ENCODE measurements at places on chromosomes 12 and 14.

GRCh38 chr12:48446161-48446776 is 26.1 kb upstream of the ANP32D start:
- DNase-seq, result peak; percentile 2

- DNase-seq, result no peak
These were observed 325 bp downstream of the C12orf60 start for GRCh38 chr12:14803830-14804160.

DNA sequence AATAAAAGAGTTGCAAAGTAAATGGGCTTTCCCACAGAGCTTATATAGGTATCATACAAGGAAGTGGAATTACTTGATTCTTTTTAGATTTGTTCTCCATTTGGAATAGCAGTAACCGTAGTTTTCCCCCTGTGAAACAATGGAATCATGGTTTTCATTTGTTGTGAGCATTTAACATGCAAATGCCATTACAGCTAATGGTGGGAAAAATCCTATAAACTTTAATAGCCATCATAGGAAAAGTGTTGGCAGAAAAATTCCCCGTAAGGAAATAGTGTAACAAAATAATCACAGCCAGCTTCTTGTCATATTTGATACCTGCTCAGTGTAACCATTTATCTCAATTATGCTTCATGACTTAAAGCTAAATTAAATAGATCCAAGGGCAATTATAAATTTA is 95.3 kb downstream of the TPH2 start:
- no peak for DNase-seq

DNA sequence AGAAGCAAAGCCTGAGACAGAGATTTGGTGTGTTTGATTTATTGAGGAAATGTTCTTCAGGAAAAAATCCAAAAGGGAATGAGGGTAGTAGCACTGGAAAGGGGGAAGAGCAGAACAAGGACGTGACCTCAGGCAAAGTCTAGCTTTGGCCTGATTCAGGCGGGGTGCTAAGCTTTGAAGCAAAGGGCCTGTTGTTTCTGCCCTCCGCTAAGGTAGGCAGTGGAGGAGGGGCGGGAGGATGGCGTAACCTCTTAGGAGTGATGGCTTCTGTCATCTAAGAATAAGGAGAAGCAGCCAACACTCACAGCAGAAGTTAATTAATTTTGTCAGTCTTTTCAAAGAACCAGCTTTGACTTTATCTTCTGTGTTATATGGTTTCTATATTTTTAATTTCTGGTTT is 20.4 kb downstream of the ABHD12B start:
- no peak for DNase-seq

DNA sequence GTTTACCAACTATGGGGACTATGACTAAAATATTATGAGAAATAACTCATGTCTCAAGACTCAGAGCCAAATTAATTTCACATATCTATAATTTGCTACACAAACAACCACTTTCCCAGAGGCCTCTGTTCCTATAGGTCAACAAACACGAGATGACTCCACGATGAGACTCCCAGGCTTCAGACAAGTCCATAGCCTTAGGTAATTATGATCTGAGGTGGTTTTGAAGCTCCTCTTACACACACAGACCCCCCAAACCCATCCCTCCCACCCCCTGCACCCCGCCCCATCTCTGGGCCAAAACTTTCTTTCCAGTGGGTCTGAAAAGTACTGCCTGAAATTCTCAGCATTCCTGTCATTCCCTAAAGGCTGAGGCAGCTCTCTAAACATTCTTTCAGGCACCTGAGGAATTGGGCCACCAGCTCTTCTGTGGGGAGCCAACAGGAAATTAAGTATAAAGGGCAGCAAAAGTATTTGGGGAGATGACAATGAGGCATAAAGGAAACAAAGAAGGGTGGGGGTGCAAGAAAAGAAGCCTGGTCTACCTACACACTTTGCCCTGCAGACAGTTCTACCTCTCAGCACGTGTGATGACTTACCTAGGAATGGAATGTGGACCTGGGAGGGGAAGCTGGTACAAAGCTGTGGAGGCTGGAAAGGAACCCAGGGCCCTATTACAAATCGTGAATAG is 143.6 kb downstream of the PAWR start:
- peak; percentile 82 for DNase-seq

- DNase-seq, result peak; percentile 93
These were observed 3.1 kb downstream of the CCND2 start for GRCh38 chr12:4276524-4277204.

DNA sequence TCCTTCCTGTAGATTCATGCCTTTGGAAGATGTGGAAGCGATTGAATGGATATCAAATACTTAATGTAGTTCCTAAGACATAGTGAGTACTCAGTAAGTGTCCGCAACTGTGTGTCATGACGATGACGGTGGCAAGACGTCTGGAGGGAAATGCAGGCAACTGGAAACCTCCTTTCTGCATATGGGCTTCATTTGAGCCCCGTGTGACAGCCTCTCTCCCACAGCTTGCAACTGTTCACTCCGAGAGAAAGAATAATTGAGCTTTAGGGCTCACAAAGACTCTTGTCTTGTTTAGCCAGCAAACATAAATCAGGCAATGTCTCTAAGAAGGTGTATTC is 6.9 kb downstream of the CFAP251 start:
- peak; percentile 73 for DNase-seq

- no peak for DNase-seq
These were observed 155.8 kb upstream of the ATP2B1 start for GRCh38 chr12:89864411-89864810.

DNA sequence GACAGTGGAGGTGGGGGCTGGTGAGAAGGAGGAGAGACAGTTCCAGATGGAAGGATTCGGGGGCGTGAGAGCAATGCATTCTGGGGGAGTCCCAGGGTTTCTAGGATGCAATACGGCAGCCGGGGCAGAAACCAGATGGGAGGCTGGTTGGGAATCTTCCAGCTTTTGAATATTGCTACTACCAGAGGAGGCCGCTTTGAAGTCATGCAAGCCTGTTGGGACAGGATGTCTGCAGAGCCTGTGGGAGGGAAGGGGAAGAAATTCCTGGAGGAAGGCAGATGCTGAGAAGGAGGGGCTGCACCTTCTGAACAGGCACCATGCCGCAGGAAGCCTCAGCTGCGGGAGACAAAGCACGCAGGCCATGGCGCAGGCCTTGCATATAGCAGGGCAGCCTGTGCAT is 105.4 kb downstream of the APAF1 start:
- peak; percentile 20 for DNase-seq

DNA sequence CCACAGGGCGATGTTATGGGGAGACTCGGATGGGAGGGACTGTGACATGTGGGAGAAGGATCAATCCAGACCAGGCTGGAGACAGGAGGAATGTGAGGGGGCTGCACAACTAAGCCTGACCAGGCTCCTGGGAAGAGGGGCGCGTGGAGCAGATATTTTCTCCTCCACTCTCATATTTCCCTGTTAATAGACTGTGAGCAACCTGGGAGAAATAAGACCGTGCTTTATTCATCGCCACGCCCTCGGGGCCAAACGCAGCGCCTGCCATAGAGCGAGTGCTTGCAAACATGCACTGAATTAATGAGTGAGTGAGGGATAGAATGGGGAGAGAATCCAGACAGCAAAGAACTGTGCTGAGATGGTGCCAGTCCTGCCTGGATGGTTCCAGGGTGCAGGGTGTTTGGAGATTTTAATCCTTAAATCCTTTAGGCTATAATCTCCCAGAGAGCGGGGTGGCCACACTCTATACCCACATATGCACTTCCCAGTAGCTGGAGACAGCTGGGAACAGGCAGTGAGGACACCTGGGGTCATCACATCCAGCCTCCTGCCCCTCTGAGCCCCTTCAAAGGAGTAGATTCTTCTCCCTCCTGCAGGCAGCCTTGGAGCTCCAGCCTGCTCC is 13.6 kb upstream of the FAIM2 start:
- no peak for DNase-seq

DNA sequence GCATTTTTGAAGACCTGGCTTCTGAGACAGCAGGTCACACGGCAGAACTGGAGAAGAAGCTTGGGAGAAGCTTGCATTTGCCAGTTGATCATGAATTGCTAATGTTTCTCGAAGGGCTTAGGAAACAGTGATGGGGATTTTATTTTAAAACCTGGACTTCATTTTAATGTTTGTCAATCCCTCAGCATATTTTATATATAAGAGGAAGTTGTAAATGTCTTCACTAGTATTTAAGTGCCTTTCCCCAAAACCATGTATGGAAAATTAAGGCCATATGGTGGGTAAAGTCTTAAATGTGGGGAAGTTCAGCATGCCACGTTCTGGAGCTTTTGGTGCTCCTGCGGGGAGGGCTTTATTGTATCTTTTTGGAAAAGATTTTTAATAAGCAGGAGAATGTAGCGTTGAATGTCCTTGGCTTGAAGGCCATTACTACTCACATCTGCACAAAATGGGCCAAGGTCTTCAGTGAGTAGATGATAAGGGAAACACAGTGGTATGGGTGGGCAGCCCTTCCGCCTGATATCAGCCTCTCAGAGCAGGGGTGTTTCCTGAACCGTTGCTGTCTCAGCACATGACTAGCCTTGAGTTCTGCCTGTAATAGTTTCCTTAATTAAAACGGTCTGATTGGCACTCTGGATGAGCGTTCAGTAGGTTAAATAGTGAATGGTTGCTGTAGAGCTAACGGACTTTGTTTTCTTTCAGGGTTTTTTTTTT is 511.4 kb downstream of the PCNX1 start:
- no peak for DNase-seq

GRCh38 chr12:125287155-125287847 is 222.1 kb downstream of the AACS start:
- DNase-seq, result no peak

GRCh38 chr14:51441001-51441400 is 201.0 kb downstream of the TMX1 start:
- no peak for DNase-seq

DNA sequence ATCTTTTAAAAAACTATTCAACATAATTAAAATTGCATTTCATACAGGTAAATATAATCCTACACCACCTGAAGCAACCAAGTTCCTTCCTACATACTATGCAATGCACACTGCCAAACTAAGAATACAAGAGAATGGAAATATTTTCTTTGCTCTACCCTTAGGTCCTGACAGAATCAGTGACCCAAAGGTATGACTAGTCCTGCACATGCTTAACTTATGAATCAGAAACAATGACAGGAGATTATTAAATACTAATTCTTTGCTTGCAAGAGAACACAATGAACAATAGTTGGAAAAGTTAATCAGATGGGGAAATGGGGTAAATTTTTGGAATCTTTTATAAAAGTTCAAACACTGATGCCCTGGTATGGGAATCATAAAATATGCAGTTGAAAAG is 220.1 kb downstream of the SOX5 start:
- peak; percentile 11 for DNase-seq

- DNase-seq, result no peak
These were observed 2.6 kb downstream of the NKX2-1 start for GRCh38 chr14:36517242-36518030.

DNA sequence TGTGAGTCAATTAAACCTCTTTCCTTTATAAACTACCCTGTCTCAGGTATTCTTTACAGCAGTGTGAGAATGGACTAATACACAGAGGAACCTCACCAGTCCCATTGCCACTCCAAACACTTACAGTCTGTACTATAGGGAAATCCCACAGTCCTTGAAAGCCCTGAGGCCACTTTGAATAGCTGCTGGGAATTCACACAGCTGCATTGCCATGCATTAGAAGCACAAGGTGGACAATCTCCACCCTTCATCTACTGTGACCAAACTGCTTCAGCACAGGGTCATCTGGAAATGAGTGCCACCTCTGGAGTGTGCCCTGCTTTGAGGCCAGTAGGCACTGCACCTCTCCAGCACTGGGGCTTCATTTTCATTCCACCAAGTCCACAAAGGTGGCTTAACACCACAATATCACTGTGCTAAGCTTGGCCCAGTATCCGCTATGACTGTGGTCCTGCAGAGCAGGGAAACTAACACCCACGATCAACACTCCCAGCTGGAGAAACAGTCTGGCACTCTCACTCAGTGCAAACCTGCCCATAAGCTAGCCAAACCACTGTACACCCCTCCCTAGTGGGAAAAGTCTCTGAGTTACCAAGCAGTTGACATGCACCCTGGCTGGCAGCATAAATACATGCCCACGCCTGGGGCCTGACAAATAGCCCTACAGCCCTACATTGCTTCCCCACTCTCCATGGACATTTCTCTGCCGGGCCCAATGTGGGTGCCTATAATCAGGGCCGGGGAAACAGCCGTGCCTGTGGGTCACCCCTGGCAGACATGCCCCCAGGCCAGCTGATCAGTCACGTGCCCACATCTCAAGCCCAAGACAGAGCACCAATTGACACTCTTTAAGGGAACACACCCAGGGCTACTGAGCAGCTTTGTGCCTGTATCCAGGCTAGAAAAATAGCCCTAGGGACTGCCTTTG is 294.3 kb upstream of the MGAT4C start:
- no peak for DNase-seq

DNA sequence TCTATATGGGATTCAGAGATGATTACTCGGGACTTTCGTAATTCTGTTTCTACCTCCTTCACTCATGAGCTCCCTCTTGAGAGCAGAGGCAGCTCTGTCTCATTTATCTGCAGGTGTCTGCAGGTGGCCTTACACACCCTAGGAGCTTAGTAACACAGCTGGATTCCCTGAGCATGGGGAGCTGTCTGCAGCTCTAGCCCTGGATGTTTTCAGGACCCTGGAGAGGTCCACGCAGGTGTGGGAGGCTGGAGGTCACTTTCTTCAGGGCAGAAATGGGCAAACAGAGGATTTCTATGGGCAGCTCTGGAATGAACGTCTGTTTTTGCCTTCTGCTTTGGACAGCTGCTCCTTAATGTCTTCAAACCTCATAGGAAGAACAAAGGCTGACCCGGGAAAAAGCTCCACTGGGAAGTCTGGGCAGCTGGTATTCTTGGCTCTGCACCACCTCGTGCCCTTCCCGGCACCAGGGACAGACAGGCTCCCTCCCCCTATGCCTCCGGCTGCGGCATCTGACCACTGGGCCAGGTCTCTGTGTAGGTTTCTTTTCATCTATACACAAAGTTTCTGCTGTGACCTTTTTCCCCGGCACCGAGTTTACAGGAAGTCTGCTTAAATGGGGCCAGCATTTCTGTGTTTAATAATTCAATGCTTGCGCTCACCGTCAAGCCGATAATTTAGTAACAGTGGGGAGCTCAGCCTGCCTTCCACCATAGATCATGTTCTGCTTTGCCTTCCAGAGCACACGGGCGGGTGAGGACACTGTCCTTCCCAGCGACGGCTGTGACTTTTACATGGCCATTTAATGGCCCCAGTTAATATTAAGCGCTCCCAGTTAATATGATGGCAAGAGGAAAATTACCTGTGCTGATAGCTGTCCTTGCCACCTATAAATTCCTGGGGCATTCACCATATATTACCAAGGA is 320.2 kb upstream of the SFSWAP start:
- no peak for DNase-seq

GRCh38 chr12:124457287-124458219 is 109.9 kb downstream of the NCOR2 start:
- peak; percentile 28 for DNase-seq
